ENCODE measurements at places on chromosomes 6 and 20.

DNA sequence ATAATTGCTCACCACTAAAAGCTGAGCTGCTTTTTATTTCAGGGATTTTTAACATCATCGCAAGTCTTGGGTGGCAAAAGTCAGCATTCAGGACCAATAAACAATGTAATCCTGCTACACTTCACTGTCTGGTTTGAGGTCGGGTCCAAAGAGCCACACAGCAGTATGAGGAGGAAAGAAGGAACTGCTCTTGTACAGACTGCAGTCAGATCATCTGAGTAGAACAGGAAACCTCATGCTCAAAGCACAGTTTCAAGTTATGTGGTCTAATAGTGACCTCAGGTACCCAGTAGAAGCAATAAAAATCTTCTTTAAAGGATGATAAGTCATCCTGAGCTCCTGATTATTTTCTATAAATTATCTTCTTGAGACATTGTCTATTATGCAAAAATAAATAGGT is 211.4 kb downstream of the FUT9 start:
- DNase-seq, result no peak

GRCh38 chr6:89139509-89140346 is 6.1 kb upstream of the PM20D2 start:
- DNase-seq, result no peak

DNA sequence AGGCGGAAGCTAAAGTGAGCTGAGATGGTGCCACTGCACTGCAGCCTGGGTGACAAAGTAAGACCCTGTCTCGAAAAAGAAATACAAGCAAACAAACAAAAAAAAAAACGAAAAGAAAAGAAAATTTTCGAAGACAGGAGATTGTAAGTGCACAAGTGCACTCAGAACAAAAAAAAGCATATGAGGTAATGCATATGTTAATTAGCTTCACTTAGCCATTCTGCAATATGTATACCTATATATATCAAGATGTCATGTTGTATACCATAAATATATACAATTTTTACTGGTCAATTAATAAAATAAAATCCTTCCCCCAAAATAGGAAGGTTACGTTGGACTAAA is 127.5 kb downstream of the RIN2 start:
- no peak for DNase-seq

GRCh38 chr20:9966966-9967365 is 67.8 kb upstream of the ANKEF1 start:
- DNase-seq, result no peak

GRCh38 chr6:37123957-37124729 is 45.8 kb upstream of the PIM1 start:
- DNase-seq, result no peak

DNA sequence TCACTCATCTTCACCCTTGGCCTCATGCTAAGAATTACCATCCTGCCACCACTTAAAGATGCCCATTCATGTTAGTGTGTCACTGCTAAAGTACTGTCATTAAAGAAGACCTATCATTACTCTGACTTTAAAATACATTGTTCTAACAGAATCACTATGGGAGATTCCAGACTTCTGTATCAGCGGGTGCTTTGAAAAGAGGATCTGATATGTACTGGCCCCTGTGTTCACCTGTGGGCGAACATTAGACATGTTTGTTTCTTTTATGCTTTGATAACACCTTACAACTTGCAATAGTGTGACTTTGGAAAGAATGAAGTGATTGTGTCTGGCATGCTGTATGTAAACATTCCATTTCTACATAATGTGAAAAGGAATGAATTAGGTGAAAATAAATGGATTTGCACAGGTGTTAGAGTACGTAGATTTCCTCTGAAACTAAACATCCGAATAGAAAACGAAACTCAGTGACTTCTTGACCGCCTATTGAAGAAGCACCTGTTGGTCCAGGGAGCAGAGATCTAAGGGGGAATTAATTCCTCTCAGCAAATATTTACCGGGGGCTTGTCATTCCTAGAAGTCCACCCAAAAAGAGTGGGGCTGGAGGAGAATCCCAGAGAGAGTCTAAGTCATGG is 132.3 kb downstream of the CARMIL1 start:
- no peak for DNase-seq

DNA sequence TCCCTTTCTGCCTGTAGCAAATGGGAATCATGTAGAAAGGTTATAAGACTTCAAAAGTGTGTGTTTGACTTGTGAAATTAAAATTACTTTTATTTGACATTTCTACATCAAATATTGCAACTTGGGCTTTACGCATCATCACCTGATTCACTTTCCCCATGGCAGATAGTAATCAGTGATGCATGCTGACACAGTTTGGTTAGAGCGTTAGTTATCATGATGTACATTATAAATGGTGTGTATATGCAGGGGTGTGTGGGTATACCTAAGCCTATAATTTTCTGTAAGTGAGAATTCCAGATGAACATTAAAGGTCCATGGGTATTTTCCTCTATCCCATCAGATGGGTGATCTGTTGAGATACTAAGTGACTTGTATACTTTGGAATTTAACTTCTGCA is 141.5 kb downstream of the KLHL32 start:
- DNase-seq, result no peak

DNA sequence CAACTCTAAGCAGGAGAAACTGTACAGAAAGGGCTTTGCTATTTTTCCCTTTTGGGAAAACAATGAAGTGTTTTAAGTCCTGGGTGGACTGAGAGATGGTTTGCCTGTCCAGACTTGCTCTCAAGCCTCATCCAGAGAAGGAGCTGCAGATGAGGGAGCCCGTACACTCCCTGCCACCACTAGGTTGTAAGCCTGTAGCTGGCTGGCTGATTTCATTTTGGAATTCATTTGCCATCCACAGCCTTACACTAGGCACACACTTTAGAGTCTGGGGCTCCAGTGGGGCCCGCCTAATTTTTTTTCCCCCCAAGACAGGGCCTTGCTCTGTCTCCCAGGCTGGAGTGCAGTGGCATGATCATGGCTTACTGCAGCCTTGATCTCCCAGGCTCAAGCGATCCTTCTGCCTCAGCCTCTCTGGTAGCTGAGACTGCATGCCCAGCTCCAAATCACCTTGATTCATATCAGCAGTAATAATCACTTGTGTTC is 28.4 kb downstream of the POFUT1 start:
- no peak for DNase-seq

GRCh38 chr20:40168981-40169620 is 519.9 kb downstream of the MAFB start:
- no peak for DNase-seq

DNA sequence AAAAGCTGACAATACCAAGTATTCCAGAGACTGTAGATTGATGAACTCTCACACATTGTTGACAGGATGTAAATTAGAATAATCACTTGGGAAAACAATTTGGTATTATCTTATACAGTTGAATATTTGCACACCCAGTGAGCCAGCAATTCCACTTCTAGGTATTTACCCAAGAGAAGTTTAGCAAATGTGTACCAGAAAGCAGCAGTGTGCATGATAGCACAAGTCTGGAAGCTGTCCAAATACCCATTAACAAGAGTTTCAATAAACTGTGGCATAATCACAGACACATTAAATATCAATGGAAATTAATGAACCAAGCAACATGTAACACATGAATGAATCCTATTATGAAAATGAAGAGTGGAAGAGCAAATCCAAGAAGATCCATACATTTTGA is 233.6 kb downstream of the TPBG start:
- no peak for DNase-seq

DNA sequence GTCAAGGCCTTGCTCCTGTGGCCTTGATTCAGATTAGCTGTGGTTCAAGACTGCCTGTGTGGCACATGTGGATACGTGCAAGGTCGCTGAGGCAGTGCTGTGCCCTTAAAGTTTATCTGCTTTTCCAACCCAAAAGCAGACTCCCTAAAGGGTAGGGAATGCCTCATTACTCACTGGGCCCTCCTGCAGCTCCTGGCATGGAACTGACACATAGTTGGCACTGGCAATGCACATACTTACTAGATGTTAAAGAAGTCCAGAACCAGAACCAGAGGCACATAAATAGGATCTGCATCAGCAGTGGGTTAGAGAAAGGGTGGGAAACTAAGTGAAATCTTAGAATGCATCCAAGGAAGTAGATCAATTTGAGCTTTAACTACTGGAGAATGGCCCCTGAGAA is 90.6 kb upstream of the MLN start:
- DNase-seq, result no peak

GRCh38 chr20:59042796-59043631 is 428 bp upstream of the PRELID3B start:
- DNase-seq, result peak; percentile 91
